ENCODE measurements at places on chromosomes 12 and 14.

DNA sequence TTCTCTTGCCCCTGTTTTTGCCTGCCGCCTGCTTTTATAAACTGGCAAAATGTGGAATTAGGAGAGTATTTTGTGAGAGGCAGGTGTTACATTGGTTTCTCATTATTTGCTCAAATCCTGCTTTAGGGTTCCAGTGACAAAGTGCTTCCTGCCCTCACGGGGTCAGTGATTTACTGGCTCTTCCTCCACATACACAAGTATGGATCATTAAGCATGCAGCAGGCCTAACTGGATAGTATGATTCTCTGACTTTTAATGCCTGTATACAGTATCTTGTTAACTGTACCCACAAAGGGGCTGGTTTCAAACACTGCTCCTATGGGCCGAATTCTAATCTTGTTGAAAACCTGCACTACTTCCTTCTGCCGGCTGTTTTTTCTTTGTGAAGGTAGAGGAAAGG is 63.2 kb downstream of the PTCSC3 start:
- DNase-seq: no peak

DNA sequence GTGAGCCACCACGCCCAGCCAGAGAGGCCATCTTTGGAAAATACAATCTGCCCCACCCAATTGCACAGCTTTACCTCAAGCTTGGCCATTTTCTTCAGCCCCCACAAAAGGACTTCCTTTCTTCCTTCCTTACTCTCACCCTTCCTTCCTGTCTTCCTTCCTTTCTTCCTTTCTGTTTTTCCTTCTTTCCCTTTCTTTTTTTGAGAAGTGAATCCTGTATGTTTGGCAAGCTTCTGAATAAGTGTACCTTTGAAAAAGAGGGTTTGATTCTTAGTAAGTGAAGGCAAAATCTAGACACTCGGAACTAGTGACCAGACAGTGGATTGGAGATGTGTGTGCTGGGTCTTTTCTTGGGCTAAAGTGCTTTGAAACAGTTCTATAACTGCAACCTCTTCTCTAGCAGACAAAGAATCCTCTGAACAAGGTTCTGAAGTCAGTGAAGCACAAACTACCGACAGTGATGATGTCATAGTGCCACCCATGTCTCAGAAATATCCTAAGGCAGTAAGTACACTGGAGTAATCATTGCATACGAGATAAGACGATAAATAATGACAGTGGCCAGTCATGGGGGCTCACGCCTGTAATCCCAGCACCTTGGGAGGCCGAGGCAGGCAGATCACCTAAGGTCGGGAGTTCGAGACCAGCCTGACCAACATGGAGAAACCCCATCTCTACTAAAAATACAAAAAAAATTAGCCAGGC is 49.5 kb downstream of the SUPT16H start:
- no peak for DNase-seq

- no peak for DNase-seq
These were observed 48.6 kb downstream of the DRAM1 start for GRCh38 chr12:101925935-101926334.

DNA sequence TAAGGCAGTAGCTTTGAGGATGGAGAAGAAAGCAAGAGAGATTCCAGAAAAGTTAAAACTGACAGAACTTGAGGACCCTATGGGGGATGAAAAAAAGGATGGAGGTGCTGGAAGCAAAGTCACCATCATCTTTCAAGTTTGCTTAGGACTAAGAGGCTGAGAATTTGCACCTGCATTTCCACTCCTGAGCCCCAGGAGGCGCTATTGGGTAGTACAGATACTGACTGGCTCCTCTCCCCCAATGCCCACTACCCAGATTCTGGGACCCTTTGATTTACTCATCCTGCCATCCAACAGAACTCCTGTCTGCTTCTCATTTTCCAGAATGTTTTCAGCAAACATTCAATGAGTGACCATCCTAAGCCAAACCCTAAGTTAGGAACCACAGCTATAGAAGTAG is 34.0 kb upstream of the CMKLR1 start:
- no peak for DNase-seq

- DNase-seq: no peak
These were observed 212.1 kb upstream of the BTG1 start for GRCh38 chr12:92357584-92358261.

DNA sequence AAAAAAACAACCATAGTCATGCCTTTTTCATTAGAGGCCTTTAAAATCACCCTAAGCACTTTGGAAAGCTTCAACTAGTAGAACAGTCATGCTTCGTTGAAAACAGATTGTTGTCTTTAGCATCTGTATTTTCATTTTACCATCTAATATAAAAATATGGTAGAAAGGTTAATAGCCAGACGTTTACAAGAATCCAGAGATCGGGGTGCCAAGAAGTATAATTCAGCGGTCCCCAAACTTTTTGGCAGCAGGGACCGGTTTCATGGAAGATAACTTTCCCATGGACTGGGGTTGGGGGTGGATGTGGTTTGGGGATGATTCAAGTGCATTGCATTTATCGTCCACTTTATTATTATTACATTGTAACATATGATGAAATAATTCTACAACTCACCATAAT is 138.4 kb downstream of the GLT1D1 start:
- DNase-seq: no peak

DNA sequence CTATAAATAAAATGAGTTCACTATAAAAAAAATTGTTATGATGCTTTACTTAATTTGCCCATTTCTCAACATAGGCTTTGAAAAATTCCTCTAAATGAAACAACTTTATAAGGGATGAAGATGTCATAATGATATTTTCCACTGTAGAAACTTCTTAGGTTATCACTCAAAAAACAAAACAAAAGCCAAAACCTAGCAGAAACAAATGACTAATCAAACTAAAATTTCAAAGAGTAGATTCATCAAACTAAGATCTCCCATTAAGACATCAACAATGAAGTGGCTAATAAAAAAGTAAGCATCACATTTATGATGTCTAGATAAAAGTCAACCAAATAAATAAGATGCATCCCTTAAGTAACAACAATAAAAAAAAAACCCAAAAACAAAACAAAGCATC is 36.9 kb upstream of the TTC7B start:
- DNase-seq: no peak

GRCh38 chr12:16095531-16096110 is 181.9 kb downstream of the SLC15A5 start:
- DNase-seq: no peak

Measured in nucleus accumbens (tissue), 56 donors.